Heart left ventricle (tissue), 16 donors: ENCODE measurements at places on chromosomes 1 and 21.

DNA sequence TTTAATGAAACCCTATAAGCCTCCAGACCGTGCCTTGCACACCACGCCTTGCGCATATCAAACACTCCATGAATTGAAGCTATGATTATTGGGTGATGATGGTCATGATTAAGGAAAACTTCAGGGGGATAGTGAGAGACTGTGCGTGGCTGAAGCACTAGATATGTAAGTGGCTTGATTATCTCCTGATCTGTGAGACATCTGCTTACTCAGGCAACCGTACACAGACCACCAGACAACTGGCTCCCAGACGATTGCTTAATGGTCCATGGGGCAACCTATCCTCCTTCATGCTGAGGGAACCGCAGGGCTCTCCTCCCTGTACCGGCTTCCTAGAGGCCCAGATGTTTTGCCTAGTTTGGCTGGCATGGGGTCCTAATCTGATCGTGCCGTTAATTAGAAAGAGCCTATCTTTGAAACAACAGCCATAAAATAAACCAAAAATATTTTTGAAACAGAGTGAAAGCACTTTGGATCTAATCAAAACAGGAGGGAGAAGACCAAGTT, 51.6 kb downstream of the IRF2BP2 start:
- DNase-seq = no peak

DNA sequence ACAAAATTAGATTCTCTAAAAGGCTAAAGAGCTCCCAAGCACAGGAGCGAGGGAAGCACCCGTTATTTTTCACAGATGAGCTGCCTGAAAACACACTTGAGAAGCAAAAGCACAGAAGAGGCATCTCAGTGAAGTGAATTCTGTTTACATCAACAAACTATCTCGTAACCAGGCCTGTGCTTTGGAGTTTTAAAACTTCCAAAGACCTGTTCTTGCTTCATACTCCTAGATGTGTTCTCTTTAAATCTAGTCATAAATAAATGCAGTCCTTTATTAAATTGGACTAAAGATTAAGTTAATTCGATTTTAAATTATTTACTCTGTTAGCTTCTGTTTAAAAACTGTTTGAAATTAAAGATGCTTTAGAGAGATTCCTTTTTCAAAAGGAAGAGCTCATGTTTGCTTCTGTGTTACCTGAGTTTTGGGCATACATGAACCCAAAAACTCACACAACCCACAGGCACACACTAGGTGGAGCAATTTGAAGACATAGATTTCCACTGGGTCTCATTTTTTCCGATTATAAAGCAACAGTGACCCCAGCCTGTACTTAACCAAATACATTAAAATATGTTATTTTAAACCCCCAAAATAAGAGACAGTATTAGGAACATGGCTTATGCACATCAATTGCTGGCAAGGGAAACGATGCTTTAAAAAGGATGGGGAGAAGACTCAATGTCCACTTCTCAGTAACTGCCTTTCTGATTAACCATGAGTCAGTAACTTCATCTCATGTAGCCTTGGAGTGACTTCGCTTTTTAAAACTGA, 648.2 kb downstream of the SMYD3 start:
- no peak for DNase-seq

GRCh38 chr1:221777431-221778072, 35.7 kb upstream of the DUSP10 start:
- no peak for DNase-seq

- DNase-seq = no peak
Measured at GRCh38 chr1:34406833-34407539, 230.3 kb downstream of the C1orf94 start.

- no peak for DNase-seq
Measured at GRCh38 chr1:205570173-205570501, 61.7 kb downstream of the ELK4 start.

DNA sequence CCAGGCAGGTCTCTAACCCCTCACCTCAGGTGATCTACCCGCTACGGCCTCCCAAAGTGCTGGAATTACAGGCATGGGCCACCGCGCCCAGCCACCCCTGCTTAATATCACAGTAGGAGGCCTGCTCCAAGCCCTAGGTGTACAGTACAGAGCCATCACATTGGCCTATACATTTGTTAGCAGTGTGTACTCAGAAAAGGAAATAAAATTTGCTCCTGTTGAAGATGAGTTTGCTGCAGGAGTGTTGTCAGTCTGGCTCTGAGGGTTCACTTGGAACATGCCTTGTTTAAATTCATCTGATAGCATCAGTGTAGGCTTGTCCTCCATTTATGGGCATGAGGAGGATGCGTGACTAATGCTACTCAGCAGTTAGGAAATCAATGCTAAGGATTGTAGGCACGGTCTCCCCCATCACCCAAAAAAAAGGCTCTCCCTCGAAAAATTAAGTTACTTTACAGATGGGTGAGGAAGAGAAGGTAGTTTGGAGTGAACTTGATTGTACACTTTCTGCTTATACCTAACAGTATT, 4.6 kb upstream of the ENAH start:
- DNase-seq = no peak

DNA sequence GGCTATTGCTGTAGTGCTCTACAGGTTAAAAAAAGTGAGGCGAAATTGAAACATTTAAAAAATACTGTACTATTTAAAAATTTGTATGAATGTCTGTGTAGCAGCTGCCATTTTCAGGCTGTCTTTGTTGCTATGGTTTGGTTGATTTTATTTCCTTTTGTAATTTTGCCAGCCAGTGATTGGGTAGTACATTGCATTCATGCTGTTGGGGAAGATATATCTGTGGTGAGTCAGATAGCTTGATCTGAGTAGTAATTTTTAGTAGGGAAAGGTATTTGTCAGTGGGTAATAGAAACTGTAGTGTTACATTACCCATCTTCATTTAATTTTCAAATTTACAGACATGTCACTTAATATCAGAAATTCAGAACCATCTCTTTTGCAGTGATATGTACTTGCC, 15.0 kb downstream of the NFIA start:
- no peak for DNase-seq

DNA sequence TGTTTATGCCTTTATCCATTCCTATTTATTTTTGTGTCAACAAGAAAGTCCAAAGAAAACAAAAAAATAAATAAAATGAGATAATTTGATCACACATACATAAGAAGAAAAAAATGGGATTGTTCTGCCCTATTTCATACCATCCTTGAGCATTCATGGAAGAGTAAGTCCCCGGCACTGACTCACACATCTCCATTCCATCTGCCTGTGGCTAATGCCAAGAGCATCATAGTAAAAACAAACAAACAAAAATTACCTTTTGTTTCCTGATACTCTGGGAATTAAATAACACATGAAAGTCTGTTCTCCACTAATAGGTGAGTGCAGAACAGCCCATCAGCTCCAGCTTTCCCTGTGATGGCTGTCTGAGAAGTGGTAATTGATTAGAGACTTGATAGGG, 48.1 kb upstream of the BACE2 start:
- no peak for DNase-seq

DNA sequence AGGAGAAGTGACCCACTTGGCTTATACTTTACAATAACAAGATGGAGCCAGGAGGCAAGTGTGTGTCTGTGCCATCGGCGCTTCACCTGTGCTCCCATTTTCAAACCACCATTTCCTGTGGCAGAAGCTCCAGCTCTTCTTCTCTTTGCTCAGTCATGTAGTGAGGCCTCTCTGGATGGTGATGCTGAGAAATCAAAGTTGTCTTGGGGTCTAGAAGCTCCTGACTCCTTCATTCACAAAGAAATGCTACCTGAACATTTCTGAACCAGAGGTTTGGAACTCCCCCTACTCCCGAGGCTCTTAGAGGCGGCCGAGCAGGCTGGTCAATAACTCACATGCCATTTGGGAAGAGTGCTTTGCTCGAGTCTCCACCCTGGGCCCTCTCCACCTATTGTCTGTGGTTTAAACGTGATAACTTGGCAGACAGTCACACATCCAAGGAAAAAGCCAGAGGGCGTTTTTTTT, 18.0 kb downstream of the SLAMF1 start:
- DNase-seq = no peak

DNA sequence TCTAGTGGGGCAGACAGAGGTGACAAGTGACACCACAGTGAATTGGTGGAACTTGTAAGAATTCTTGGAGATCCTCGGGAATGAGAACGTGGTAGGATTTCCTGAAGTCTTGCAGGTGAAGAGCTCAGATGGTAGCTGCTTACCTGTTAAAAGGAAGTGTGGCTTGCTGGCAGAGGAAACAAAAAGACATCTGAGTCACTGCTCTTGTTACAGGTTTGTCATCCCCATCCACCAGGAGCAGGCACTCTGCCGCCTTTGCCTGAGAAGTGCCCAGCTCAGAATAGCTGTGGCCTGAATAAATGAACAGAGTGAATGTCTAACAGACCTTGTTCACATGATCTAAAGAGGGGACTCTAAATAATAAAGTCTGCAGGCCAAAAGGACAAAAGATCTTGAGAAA, 12.3 kb upstream of the ZSCAN20 start:
- DNase-seq = no peak

DNA sequence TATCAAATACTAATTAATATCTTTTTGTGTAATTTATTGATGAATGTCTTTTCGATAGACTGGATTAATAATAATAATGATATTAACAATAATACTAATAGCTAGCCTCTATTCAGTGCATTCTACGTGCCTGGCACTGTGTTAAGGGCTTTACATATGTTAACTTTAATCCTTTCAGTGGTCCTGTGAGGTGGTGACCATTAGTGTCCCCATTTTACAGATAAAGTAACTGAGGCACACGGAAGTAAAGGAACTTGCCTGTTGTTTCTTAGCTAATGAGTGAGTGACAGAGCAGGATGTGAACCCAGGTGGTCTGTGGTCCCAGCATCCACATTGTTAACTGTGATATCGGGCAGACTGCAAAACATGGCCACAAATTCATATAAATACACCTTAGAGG, 335.7 kb upstream of the PROX1 start:
- DNase-seq = no peak
